Activated T-helper 1 cell treated with anti-CD3 and anti-CD28 coated beads, Interleukin-2, amount 50 U/mL, for 16 hours (primary cell): ENCODE measurements at places on chromosomes 3 and 15.

DNA sequence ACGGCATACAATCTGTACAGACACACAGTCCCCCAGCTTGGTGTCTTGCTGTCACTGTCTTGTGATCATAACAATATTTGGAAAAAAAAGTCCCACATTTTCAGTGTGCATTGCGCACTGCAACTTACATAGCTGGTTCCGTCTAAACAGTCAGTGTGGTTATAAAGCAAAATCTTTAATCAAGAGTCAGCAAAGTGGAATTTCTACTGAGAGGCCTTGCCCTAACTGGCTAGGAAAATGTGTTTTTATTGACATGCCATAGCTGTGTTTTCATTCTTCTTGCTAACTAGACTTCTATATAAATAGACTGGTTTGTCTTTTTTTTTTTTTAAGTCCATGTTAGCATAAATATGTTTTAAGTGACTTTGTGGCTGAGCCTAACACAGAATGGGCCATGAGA, 174.8 kb downstream of the POLR2M start:
- no peak for DNase-seq

DNA sequence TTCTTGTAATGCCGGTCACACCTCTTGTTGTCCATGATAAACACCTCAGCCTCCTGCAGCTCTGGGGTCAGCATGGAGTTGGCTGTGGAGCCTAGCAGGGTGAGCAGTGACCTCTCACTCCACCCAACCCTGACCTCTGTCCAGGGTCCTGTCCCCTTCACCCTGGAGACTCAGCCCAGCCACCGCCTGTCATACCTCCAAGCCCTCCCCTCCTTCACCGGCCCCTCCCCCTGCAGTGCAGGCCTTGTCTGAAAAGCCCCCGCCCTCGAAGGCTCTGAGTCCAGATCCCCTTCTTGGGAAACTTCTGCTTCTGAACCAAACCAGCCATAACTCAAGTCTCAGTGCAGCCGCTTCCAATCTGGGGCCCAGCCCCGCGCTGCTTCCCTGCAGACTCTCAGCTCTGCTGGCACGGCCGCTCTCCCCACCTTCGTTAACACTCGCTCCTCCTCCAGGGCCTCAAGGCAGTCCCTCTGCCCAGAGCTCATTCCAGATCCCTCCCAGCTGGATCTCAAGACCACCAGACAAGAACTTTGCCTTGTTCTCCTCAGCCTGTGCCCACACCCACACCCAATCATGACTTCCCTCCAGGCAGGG, 25.4 kb upstream of the PRSS50 start:
- no peak for DNase-seq

- DNase-seq: no peak
Measured at GRCh38 chr3:88032245-88032644, 26.6 kb downstream of the CGGBP1 start.

DNA sequence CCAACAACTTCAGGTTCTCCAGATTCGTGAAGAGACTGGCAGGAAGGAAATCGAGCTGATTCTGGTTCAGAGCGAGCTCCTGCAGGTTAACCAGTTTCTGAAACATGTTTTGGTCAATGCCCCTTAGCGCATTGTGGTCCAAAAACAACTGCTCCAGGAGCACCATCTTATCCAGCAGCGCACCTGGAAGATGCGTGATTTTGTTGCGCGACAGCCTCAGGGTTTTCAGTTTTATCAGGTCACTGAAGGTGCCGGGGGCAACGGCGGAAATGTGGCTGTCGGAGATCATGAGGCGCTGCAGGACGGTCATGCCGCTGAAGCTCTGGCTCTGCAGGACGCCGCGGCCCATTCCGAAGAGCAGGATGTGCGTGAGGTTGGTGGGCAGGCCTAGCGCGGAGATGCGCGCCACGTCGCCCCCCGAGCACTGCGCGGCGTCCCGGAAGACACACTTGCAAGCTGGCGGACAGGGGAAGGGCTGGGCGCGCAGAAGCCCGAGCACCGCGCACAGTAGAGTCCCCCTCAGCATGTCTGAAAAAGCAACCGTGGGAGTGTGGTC, 1.2 kb downstream of the GP5 start:
- no peak for DNase-seq

- no peak for DNase-seq
Measured at GRCh38 chr3:141387516-141387915, 19.2 kb downstream of the ZBTB38 start.

DNA sequence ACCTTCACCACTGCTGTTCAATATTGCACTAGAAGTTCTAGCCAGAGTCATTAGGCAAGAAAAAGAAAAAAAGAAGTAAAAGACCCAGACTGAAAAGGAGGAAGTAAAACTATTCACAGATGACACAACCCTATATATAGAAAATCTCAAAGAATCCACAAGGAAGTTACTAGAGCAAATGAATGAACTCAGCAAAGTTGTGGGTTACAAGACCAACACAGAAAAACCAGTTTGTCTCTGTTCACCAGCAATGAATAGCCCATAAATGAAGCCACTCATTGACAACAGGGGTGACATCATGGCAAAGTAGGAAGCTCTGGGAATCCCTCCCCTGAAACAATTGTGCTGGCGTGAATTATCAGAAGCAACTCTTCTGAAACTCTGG, 4.6 kb downstream of the CFAP100 start:
- DNase-seq: no peak

GRCh38 chr3:128237348-128238183, 84.3 kb downstream of the EEFSEC start:
- no peak for DNase-seq

DNA sequence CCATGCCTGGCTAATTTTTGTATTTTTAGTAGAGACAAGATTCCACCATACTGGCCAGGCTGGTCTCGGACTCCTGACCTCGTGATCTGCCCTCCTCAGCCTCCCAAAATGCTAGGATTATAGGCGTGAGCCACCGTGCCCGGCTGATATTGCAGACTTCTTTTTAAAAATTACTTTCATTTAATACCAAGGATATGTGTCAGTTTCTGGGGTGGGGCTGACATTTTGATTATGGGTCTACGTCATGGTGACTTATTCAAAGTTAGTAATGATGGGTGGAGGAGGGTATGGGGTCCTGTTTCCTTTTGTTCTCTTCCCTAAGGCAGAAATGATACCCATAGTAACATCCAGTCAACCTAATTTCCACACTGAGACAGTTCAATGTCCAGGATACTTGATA, 34.7 kb downstream of the GBE1 start:
- no peak for DNase-seq

DNA sequence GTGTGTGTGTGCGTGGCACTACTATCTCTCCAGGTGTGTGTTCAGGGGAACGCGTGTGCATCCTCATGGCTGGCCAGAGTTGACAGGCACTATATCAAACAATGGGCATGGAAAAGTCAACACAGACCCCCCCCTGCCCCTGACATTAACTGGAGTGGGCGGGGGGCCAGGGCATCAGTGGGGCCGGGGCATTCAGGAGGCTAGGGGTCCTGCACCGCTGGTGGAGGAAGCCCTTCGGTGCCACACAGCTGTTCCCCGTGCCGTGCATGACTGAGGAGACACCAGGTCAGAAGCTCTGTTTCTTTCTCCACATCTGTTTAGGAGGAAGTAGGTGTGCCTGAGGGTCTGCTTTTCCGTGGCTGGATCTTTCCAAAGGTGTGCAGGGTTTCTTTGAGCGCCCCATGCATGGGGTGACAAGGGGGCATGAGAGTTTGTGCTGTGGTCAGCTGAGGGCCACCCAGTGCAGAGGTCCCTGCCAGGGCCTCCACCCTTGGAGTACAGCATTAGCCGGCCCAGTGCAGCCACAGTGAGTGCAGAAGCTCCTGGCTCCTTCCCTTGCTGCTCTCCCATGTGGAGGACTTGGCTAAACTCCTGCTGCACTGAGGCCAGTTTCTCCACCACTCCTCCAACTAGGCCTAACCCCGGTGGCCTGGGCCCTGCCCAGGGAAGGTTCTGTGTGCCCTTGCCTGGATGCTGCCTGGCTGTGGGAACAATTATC, 7.5 kb downstream of the C3orf22 start:
- no peak for DNase-seq

DNA sequence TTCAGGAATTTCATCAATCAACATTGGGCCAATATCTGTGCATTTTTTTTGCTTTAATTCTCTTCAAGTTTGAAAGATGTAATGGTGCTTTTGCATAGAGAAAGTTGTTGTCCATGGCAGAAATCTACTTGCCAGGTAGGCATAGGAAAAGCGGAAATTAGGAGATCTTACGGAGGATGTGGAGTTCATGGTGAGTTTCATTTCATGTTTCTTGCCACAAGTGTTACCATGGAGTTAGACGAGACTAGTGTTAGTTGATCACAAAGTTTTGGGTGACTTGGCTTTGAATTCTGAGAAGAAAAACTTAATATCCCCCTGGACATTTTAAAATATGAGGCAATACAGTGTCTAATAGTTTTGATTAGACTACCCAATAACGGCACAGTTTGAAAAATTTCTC, 1.0 kb upstream of the P2RY13 start:
- DNase-seq: no peak

DNA sequence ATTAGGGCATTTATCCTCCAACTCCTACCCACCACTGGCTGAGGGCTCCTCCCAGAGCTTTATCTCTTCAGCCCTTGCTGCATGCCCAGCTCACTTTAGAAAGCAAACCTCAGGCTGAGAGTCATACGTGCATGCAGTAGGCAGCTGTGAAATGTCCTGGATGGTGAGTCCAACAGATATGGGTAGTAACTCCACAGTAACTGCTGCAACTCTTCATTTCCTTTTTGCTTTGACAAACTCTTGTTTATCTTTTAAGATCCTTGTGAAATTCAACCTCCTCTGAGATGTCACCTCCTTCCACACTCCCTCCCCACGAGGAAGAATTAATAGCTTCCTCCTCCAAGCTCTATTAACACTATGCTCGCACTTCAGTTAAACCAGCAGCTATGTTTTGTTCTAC, 35.9 kb upstream of the CTNNB1 start:
- DNase-seq: no peak
